ENCODE measurements at places on chromosomes 3 and 15.

- no peak for DNase-seq
These were observed 56.1 kb upstream of the C3orf49 start for GRCh38 chr3:63762934-63763550.

- DNase-seq: no peak
These were observed 148.5 kb downstream of the OSBPL10 start for GRCh38 chr3:31832551-31832950.

- DNase-seq: no peak
These were observed 151.1 kb downstream of the ADAMTS17 start for GRCh38 chr15:100190675-100191074.

DNA sequence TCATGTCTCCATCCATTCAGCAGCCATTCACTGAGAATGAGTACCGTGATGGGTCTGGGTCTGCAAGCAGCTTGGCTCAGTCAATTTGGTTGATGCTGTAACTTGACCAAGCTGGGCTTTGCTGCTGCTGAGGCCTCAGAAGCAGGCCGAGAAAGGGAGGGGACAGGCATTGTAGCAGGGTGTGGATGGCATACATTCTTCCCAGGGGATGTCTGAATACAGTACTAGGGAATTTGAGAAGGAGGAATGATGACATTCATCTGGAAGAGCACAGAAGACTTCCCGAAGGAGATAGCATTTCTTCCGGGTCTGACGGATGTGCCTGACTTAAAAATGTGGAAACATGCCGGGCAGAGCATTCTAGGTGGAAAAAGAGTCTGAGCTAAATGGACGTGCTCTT is 105.3 kb upstream of the ADPGK start:
- DNase-seq: no peak

Data from stimulated activated CD4-positive, alpha-beta T cell treated with anti-CD3 and anti-CD28 coated beads, Interleukin-4, amount 100 ng/mL, for 1 hour (primary cell).